Cardiac muscle cell (in vitro differentiated cells and primary cell): ENCODE measurements at places on chromosomes 7 and 10.

GRCh38 chr7:70599446-70600190 is 532.3 kb upstream of the GALNT17 start:
- DNase-seq, result no peak

GRCh38 chr10:86971232-86971991 is 3.1 kb downstream of the ADIRF start:
- DNase-seq, result peak; percentile 79

- no peak for DNase-seq
These were observed 154.5 kb downstream of the WDR37 start for GRCh38 chr10:1210667-1211066.

GRCh38 chr7:70504254-70504653 is 627.7 kb upstream of the GALNT17 start:
- no peak for DNase-seq

- DNase-seq, result no peak
These were observed 18.1 kb downstream of the CALN1 start for GRCh38 chr7:72394016-72394415.

- DNase-seq, result no peak
These were observed 59.5 kb downstream of the GRB10 start for GRCh38 chr7:50723173-50723572.
